ACHN (cell line): ENCODE measurements at places on chromosomes 2 and 18.
A peak's percentile ranks its signal among the peaks of the same experiment; 100 is the strongest.

DNA sequence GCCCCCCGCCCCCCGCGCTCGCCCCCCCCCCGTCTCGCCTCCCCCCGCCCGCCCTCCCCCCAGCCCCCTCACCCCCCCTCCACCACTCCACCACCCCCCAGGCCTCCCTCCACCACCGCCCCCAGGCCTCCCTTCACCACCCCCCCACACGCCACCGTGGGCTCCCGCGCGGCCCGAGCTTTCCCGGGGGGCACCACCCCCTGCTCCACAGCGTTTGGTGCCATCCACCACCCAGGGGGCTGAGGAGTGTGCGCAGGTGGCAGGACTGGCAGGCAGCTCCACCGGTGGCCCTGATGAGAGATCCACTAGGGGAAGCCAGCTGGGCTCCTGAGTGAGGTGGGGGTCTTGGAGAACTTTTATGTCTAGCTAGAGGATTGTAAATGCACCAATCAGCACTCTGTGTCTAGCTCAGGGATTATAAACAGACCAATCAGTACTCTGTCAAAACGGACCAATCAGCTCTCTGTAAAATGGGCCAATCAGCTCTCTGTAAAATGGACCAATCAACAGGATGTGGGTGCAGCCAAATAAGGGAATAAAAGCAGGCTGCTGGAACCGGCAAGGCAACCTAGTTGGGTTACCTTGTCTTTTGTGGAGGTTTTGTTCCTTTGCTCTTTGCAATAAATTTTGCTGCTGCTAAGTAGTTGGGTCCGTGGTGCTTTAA is 43.0 kb upstream of the ITSN2 start:
- no peak for DNase-seq

DNA sequence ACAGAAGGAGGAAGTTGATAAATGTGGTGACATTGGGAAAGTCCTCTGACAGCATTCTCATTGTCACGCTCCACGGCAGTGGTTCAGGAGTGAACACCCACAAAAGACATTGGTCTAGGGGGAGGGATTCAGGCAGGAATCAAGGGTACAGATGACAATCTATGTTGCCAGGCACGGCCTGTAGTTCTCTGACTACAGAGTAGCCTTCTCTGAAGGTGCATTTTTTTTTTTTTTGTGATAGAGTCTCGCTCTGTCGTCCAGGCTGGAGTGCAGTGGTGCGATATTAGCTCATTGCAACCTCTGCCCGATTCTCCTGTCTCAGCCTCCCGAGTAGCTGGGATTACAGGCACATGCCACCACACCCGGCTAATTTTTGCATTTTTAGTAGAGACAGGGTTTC is 7.4 kb upstream of the MOB1A start:
- DNase-seq = no peak

GRCh38 chr2:237421542-237422116 is 7.7 kb upstream of the COL6A3 start:
- DNase-seq = peak; percentile 85

DNA sequence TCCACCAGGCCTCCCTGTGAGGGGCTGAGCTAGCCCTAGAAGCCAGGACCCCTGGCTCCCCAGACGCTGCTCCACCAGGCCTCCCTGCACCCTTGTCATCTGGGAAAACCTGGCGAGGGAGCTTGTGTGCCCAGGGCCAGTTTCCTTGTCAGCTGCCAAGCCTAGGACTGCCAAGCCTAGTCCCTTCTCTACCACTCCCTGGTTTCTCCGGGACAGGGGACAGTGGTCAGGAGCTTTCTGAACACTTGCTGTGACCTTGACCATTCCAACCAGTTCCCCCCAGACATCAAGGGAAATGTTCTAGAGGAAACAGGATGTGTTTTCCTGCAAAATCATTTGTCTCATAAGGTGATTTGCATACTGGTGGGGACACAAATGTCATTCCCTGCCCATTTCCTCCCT is 41.3 kb upstream of the MRPL33 start:
- no peak for DNase-seq

DNA sequence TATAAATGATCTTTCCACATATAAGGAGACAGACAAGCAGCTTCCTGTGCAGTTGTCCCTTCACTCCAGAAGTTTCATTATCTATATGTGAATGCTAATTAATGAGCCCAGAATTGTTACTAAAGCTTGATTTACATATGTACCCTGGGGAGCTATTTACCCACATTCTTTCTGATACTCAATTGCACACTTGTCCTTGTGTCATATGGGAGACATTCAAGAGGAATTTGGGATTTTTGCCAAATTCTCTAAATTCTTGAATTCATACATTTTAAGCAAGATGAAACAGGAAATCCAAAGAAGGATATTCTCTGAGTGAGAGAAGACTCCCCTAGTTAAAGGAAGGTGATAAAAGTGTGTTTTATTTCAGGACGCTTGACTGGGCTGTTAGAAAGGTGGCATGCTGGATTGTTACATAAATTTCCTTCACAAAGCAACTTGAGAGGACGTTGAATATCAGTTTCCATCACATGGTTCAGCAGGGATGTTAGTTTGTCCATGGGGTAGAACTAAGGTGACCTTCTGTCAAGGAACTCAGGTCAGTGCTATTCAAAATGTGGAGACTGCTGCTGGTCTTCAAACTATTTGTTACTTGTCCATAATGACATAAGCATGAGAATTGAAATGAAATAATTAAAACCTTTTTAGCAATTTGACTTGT is 368.2 kb downstream of the IRS1 start:
- DNase-seq = peak; percentile 61

GRCh38 chr2:235727174-235727573 is 233.3 kb downstream of the AGAP1 start:
- DNase-seq = no peak

DNA sequence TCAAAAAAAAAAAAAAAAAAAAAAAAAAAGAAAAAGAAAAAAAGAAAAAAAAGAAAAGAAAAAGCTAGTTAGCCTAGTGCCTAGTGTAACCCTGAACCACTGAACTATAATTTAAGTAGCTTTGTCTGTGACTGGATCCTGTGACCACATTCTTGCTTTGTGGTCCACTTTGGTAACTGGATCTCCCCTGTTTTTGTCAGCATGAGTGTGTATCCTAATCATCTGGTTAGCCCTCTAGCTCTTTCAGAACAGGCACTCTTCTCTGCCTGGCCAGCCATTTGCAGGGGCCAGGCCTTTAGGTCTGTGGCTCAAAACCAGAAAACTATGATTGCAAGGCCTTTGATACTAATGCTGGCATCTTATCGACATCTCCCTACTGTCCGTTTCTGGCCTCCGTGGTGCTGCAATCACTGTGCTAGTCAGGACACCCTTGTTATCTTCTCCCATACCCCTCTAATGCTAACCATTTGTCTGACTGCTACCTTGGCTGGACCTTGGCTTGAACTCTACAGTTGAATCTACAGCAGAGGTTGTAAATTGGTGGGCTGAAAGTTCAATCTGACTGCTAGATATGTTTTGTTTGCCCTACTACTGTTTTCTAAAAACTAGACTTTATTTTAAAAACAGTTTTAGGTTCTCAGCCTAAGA is 40.5 kb downstream of the RBKS start:
- DNase-seq = no peak

GRCh38 chr2:152573168-152573567 is 144.1 kb downstream of the PRPF40A start:
- peak; percentile 88 for DNase-seq

DNA sequence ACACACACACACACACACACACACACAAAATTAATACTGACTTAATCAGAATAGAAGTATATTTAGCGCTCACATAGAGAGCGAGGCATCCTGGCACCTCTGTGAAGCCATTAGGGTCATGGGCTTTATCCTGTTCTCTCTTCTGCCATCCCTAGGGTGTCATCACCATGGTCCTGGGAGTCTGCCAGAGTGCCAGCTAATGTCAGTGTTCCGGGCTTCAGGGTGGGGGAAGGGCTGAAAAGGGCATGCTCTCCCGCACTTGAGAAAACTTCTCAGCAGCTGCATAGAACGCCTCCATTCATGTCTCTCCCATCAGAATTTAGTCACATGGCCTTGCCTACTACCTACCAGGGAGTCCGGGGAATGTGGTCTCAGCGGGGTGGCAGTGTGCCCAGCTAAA is 19.7 kb upstream of the DYNC2LI1 start:
- no peak for DNase-seq

DNA sequence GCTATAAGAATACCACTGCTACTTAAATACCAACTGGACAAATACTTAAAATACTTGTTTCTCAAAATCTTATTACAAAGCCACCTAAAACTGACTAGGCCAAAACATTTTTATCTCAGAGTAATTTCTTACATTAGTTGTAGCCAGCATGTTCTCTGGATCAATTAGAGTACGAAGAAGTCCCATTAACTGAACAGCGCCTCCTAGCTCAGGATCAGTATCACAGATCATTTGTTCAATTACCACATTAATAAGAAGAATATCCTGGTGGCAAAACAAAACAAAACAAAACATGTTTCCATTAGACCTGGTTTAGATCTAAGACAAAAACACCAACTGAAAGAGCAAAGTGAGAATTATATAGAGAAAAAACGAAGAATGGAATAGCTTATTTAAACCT is 36.0 kb downstream of the PPP4R3B start:
- peak; percentile 48 for DNase-seq

DNA sequence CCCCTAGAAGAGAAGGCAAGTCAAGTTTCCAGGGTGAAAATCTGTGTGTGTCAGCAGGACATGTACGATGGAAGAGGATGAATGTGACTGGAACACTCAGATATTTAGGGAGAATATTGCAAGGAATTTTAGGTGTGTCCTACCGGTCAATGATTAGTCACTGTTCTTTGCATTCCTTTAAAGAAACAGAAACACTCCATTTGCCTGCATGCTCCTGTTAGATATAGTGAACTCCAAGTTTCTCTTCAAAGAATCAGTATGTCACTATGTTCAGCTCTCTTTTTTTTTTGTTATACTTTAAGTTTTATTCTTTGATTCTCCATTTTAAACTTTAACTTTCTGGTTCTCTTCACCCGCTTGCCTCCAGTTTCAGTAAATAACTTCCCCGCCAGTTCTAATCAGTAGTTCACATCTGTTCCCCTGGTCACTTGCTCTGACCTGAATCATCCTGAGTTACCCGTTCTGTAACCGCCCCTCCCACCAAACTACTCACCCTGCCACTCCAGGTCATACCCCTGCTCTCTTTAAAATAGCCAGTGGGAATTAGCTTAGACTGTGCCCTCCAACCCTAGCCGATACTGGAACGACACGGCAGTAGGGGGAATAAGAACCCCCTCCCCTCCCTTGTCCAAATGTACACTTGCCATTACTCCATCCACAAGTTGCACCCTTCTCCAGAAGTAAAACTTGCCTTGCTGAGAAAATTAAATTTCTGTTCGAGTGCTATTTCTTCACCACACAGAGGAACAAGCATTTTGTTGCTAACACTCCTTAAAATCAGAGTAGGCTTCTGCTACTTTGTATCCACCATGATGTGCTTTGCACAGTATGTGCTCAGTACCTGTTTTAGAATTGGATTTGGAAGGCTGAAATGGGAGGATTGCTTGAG is 268.4 kb downstream of the METTL4 start:
- DNase-seq = peak; percentile 11

GRCh38 chr18:25819746-25820363 is 270.6 kb downstream of the SS18 start:
- DNase-seq = no peak

DNA sequence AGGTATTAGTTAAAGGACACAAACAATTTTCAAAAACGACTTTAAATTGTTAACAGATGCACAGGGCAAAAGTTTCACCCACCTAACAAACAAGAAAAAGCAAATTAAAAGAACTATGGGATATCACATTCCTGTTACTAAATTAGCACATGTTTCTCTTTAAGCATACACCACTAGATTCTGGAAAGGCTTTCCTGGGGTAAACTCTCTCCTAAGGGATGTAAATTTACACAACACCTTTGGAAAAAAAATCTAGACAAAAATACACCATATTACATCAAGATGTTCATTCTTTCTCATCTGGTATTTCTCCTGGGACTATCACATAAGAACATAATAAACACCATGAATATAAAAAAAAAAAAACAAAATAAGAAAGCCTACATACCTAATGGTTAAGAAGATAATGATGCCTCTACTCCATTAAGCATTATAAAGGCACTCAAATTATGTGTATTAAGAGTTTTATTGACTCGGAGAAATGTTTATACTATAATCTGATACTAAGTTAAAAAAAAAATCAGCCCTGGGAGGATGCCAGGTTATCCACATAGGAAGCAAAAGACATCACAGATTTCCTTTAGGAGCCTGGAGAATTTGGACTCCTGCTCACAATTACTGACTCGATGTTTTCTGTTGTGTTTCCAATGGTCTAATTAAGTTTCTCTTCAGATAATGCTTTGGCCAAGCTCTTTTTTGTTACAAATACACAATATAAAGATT is 82.8 kb upstream of the AFF3 start:
- DNase-seq = no peak

DNA sequence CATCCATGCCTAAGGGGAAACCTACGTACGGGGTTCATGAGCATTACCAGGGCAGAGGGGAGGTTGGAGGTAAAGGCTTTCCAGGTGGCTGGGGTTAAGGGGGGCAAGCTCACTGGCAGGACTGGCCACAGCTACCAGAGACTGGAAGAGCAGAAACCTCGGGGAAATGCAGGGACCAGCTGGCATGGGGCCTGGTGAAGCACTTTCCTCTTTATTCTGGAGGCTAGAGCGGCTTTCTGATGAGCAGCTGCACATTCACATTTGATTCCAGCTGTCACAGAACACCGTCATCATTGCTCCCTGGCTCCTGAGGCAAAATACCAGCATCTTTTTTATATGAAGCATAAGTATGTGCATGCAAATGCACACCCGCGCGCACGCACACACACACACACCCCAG is 28.7 kb upstream of the LRRC30 start:
- no peak for DNase-seq

DNA sequence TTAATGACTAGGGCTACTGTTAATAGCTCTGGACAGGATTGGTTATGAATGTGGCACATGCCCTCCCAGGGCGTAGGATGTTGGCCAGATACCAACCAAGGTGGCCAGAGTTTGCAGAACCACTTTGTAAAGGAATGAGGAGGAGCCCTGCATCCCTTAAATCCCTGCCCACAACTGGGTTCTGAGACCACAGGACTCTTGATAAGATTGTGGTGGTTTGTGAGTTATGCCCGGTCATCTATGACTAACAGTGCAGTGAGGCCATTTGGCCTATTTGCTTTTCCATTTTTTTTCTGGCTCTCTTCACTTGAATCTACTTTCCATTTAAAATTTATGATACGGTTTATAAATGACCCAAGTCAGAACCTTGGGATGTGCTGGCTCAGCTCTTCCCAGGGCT is 294.5 kb downstream of the PRKCE start:
- DNase-seq = peak; percentile 84

DNA sequence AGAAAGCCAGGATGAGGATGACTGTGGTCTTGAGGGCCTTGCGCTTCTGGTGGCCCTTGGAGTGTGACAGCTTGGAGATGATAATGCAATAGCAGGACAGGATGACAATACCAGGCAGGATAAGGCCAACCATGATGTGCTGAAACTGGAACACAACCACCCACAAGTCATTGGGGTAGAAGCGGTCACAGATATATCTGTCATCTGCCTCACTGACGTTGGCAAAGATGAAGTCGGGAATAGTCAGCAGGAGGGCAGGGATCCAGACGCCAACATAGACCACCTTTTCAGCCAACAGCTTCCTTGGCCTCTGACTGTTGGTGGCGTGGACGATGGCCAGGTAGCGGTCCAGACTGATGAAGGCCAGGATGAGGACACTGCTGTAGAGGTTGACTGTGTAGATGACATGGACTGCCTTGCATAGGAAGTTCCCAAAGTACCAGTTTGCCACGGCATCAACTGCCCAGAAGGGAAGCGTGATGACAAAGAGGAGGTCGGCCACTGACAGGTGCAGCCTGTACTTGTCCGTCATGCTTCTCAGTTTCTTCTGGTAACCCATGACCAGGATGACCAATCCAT is 2.7 kb downstream of the CXCR4 start:
- no peak for DNase-seq
